Esophagus squamous epithelium (tissue), 5 donors: ENCODE measurements at places on chromosomes 12 and 14.

DNA sequence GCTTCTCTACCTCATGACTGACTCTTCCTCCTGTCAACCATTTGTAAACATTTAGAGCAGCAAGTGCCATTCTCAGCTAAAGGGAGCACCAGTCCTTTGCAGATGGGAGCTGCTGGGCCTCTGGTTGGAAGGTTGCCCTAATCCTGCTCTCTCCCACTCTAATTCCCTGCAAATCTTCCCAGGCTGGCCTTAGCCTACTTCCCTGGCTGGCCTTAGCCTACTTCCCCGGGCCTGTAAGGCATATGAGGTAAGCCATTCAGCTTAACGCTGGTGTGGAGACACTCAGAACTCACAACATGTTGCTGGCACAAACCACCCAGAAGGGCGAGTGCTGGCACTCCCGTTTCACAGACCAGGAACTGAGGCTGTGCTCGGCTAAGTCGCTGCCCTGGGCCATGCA is 69.0 kb downstream of the CPSF2 start:
- DNase-seq: no peak

- no peak for DNase-seq
These were observed 6.4 kb upstream of the TTC8 start for GRCh38 chr14:88818018-88818417.

GRCh38 chr12:108424026-108424425 is 84.9 kb upstream of the CMKLR1 start:
- DNase-seq: no peak

GRCh38 chr12:39792938-39793337 is 173.3 kb upstream of the ABCD2 start:
- no peak for DNase-seq

DNA sequence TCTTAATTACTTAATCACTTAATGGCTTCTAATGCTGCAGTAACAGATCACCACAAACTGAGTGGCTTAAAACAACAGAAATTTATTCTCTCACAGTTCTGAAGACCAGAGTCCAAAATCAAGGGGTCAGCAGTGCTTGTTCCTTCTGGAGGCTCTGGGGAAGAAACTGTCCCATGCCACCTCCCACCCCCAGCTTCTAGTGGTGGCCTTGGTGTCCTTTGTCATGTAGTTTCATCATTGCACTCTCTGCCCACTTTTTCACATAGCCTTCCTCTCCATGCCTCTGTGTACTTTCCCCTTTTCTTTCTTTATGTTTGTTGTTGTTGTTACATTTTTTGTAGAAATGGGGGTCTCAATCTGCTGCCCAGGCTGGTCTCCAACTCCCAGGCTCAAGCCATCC is 16.1 kb upstream of the UBC start:
- DNase-seq: no peak

DNA sequence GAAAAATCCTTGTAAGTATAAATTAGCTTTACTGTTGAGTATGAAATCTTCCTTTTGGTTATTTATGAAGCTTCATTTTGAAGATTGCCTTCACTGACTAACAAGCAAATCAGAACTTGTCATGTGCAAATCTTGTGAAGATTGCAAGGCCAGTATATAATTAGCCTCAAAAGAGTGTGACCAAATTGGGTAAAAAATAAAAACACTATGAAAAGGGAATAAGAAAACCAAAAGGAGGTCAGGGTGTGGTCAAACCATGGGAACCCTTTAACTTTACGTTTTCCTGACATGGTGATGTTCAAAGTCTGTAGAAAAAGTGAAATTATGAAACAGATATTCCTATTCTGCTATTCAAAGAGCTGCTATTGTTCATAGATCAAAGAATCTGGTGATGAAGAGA is 230.3 kb downstream of the BCAT1 start:
- no peak for DNase-seq

- no peak for DNase-seq
These were observed 92.7 kb upstream of the AMN1 start for GRCh38 chr12:31821484-31821883.

- no peak for DNase-seq
These were observed 53.4 kb downstream of the PLEKHG3 start for GRCh38 chr14:64757601-64758000.

DNA sequence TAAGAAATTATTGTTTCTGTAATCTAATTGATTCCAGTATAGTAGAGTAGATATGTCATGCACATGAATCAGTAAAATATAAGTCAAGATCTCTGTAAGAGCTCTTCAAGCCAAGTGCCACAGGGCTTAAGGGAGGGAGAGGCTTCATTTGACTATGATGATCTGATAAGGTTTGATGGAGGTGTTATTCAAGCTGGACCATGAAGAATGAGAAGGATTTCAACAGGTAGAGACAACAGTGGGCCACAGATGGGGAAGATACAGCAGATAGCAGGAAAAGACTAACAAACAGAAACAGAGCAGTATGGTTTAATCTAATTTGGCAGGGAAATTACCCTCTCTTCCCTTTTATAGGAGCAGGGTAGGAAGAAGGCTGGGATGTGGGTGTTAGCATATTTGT is 40.6 kb upstream of the FKBP4 start:
- DNase-seq: no peak

DNA sequence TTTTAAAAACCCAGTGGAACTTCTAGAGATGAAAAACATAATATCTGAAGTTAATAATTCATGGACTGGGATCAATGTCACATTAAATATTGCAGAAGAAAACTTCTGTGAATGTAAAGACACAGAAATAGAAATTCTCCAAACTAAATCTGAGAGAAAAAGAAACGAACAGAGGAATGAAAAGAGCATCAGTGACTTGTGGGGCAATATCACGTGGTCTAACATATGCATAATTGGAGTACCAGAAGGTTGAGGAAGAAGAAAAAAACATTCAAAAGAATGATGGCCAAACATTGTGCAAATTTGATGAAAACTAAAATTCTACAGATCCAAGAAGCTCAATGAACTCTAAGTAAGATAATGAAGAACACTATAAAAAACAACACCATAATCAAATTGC is 130.8 kb downstream of the EFCAB11 start:
- DNase-seq: no peak

GRCh38 chr12:121861636-121862254 is 3.1 kb upstream of the HPD start:
- DNase-seq: no peak

GRCh38 chr14:37122288-37122687 is 50.1 kb downstream of the SLC25A21 start:
- DNase-seq: no peak

GRCh38 chr14:101814934-101815333 is 53.4 kb downstream of the PPP2R5C start:
- no peak for DNase-seq

- DNase-seq: no peak
These were observed 37.4 kb downstream of the EPS8 start for GRCh38 chr12:15751741-15752140.

DNA sequence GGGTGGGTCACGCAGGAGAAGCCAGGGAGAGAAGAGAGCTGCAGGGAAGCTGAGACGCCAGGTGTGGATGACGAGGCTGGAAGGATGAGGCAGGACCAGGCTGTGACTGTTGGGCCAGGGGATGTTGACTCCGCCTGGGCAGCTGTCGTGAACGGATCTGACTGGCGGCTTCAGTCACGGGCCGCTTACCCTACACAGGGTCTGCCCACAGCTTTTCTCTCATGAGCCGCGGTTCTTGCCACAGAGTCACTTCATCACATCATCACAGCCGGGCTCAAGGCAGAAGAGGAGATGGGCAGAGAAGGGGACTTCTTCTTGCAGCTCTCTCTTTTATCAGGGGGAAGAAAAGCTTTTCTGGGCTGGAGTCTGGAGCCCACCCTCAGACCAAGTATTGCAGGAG is 7.7 kb downstream of the CLBA1 start:
- DNase-seq: no peak

DNA sequence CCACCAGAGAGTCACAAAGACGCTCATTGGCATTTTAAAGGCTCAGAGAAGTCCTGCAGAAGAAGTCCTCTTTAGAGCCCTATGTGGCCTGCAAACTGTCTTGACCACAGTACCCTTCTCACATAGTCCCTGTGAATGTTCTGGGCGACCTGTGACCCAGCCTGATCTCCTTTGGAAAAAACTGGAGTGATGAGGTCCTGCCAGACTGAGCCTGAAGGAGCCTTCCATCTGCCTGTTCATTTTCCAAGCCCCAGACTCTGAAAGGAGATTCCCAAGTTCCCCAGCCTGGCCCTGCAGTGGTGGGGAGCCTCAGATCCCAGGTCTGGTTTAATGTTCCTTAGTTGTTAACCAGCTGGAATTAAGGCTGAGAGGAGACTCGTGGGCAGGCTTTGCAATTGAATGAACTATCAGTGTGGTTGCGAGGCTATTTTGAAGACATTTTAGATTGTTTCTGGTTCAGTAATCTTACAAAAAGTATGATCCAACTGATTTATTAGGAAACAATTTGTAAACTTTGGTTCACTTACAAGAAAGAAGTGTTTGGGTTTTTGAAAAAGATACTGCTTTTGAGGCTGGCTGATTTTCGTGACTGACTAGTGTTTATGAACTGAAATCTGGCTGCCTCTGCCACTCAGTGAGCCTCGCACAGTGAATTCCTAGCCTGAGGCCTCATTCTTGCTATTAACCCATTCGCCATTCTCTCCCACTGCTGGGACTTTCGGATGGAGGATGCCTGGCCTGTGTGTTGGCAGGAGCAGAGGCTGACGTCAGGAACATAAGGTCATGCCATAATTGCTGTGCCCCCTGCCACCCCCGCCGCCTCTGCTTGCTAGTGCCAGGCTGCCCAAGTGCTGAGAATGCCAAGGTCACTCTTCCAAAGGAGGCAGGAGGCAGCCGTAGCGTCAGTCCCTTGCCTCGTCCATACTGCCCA is 249.0 kb downstream of the CACNA1C start:
- no peak for DNase-seq

DNA sequence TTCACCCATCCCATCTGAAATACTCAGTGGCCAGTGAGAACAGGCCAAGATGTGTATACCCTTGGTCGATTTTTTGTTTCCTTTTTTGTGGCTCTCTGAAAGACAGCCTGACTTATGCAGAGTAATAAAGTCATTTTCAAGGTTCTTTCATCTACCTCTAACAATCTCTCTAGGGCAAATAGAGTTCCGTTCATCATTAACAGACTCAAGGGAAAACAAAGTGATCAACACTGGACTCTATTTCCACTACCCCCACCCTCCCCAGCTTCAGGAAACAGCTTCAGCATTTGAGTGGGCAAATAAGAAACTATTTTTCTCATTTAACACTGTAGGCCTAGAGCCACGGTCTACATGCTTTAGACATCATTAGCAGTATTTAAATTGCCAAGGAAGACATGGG is 15.9 kb downstream of the PRKAB1 start:
- no peak for DNase-seq

GRCh38 chr12:86735072-86735471 is 478.9 kb upstream of the MGAT4C start:
- DNase-seq: no peak

- DNase-seq: no peak
These were observed 57.4 kb downstream of the PLXNC1 start for GRCh38 chr12:94205822-94206221.

DNA sequence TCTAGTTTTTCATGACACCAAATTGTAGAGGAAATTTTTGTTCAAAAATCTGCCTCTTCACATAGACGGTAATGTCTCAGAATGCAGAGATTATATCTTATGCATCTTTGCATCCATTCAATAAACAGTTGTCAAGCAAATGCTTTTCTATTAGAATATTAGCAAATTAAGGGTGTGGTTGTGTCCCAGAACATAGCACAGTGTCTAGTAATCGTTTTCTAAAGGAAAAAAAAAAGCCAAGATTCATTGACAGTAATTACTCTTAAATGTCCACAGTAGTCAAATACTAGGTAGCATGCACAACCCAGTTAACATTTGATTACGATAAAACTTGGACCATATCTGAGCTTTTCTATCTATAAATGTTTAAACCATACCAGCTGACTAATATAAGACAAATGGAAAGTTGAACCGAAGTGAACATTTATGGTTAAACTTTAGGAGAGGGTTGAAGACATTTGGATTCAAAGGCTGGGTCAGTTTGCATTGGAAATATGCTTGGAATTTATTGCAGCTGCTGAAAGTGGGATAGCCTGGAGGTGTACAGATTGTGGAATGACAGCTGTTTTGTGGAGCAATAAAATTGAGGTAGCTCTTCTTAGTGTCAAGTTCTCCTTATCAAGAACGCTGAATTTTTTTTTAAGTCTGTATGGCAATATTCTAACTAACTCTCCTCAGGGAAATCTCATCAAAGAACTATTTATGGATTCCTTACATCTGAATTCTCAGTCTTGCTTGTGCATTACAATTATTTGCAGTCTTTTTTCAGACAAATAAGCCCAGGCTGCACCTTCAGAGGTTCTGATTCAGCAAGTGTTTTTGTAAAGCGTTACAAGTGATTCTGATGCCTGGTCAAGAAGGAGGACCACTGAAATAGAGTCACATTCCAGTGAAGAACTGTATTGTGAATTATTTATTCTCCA is 66.7 kb upstream of the ATP2B1 start:
- DNase-seq: no peak
